ENCODE measurements at places on chromosomes 1 and 21.

DNA sequence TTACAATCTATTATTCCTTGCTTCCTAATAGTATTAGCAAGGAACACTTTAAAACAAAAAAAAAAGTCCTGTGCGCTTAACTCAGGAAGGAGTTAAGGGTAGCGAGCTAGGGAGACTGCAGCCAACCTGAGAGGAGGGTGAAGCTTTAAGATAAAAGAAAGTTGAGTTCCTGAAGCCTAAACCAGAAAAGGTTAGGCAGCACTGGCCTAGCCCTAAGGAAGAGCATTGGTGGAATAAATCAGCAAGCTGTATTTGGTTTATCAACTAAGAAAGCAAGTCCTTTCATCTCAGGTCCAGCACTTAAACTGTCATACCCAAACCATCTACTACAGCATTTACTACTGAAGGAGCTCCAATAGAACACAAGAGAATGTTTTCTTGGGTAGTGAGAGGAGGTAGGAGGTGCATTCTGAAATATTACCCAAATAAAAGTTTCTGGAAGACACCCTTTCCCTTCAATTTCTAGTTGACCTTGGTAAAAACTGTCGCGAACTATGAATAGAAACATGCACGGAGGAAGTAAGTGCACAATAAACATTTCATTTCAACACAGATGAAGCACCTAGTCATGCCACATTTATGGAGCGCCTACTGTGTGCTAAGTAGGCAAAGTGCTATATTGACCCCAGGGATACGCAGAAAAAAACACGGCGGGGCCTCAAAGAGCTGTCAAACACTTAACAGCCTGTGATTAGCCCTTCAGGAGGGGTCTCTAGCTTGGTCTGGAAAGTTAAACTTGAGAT, 1.3 kb downstream of the GLRX2 start:
- no peak for DNase-seq

GRCh38 chr1:108590441-108590840, 30.5 kb downstream of the EEIG2 start:
- no peak for DNase-seq

GRCh38 chr1:195328102-195328501, 1280.1 kb downstream of the KCNT2 start:
- DNase-seq, result no peak

DNA sequence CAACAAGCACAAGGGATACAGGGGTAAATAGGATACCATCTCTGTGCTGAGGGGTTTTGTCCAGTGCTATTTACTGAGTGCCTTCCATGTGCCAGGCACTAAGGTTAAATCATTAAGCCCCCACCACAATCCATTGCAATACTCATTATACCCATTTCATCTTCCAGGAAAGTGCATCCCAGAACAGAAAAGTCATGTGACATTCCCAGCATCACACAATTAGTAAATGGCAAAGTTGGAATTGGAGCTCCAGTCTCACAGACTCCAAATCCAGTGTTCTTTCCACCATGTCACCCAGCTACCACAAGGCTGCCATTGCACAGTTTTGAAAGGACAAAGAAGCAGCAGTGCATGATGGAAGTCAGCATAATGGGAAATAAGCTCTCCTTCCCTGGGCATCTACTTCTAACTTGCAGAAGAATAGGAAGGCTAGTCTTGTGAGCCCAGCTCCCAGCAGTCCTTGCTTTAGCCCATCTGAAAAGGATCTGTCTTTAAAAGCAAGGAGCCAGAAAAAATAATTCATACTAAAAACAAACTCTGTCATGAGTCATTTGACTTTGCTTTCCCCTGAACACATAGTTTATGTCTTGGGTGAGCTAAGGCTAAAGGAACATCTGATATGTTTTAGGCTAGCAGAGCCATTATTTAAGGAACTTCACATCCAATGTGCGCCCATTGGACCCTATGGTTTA, 111.4 kb upstream of the HOOK1 start:
- DNase-seq, result no peak

- DNase-seq, result no peak
Observed at GRCh38 chr1:185581961-185582725, 152.0 kb upstream of the HMCN1 start.

GRCh38 chr1:50936321-50936720, 23.7 kb downstream of the FAF1 start:
- DNase-seq, result no peak

GRCh38 chr1:55329091-55329490, 113.9 kb upstream of the USP24 start:
- DNase-seq, result no peak

- DNase-seq, result no peak
Observed at GRCh38 chr1:156390469-156391365, 21.7 kb downstream of the RHBG start.

GRCh38 chr1:82059959-82060358, 259.2 kb downstream of the ADGRL2 start:
- no peak for DNase-seq
